ENCODE measurements at places on chromosomes 7 and 10. TPM values are rescaled to one million over a fixed set of nuclear protein-coding genes. Genes with fewer than 3 reads are reported as not detected.

Gene PLEKHA8
- total RNA-seq, result 5.4 TPM

Gene EBLN1
- not detected for total RNA-seq

Gene SPOCK2
- 0.51 TPM for total RNA-seq

Gene CLRN3
- total RNA-seq, result not detected

Gene FRMD4A
- 3.3 TPM for total RNA-seq

Gene SUN3
- not detected for total RNA-seq

Gene PALD1
- 6.8 TPM for total RNA-seq

Gene WIPF3
- 0.61 TPM for total RNA-seq

Gene ALOX5
- 0.38 TPM for total RNA-seq

Gene OR2A7
- not detected for total RNA-seq

Gene SLK
- 41.3 TPM for total RNA-seq

Gene SFTPD
- total RNA-seq, result 0.26 TPM

Gene RGS10
- 53.6 TPM for total RNA-seq

Gene GIMAP4
- total RNA-seq, result not detected

Gene FAM237B
- not detected for total RNA-seq

Gene CABCOCO1
- total RNA-seq, result 0.44 TPM

Gene PTTG1IP2
- not detected for total RNA-seq

Gene GIGYF1
- total RNA-seq, result 17.6 TPM

Gene HMX3
- total RNA-seq, result not detected

Gene MRPS24
- 271 TPM for total RNA-seq
